ENCODE measurements at places on chromosomes 12 and 14.

GRCh38 chr12:52247622-52248540, 14.8 kb downstream of the KRT7 start:
- DNase-seq = no peak

- DNase-seq = peak; percentile 14
Measured at GRCh38 chr12:83823386-83824045, 1089.1 kb downstream of the SLC6A15 start.

GRCh38 chr12:5518584-5519365, 86.9 kb downstream of the NTF3 start:
- DNase-seq = no peak

DNA sequence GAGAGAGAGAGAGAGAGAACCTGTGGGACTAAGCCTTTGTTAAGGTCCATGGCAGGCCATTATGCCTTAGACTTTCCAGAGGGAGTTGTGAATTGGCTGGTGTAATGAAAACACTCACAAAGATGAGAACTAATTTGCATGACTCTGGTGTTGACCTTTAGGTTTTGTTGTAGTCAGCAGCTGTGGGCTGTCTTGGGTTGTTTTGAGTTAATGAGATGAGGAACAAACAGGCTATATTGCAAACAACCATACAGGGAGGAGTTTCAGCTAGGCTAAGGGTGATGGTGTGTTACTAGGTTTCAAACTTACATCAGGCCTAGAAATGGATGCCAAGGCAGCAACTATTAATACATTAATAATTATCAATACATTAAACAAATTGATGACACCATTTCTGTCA, 26.3 kb downstream of the ATXN7L3B start:
- DNase-seq = no peak

DNA sequence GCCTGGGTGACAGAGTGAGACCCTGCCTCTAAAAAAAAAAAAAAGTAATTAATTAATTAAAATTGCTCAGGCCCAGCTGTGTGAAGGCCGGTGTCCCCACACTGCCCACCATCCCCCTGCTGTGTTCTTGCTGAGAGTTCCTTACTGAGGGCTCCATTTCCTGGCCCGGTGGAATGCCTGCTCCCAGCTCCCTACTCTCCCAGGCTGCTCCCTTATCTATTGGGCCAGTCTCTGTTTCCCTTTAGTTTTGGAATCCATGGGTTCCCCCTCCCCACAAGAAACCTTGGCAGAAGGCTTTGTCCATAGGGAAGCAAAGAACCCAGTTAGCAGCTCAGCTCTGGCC, 19.0 kb downstream of the MLXIP start:
- DNase-seq = no peak

DNA sequence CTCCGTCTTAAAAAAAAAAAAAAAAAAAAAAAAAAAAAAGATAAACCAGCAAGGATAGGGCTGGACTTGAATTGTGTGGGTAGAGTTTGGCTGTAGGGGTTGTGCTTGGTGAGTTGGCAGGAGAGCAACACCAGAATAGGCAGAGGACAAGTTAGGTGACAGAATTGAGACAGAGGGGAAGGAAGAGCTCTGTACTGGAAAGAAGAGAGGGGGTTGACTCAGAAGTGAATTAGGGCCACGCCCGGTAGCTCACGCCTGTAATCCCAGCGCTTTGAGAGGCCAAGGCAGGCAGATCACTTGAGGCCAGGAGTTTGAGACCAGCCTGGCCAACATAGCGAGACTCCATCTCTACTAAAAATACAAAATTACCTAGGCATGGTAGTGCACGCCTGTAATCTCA, 6.1 kb upstream of the TMEM30B start:
- no peak for DNase-seq

- DNase-seq = no peak
Measured at GRCh38 chr12:124795081-124795948, 68.3 kb downstream of the SCARB1 start.
